ENCODE measurements at places on chromosomes 4 and X. TPM values are rescaled to one million over a fixed set of nuclear protein-coding genes. Genes with fewer than 3 reads are reported as not detected.

DNA sequence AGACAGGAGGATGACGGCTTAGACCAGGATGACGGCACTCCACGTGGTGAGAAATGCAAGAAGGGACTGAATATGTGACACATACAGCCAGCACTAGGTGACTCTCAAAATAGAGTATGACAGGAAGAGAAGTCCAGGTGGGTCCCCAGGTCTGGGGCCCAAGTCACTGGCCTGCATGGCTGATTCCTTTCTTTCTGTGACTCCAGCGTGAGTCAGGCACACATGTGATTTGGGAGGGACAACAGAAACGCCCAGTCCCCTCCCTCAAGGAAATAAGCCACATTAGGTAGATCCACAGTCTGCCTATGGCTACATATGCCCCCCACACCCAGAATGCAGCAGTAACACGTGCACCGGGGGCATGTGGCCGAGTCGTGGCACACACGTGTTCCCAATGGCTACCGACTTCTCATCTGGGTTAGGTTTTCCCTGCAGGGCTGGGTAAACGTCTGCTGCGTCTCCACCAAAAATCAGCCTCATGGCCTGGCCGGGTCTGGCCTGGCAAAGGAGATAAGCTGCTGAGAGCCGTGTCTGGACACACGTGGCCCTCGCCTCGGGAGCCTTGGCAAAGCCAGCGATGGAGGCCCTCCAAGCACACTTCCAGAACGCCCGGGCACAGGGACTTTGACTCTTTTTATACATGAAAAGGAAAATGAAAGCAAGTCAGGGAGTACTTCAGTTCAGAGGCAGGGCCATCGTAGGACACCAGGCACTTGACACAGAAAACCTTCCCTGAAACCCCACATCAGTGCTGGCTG lies 19.3 kb downstream of the SEL1L3 start:
- DNase-seq: no peak

GRCh38 chrX:51496501-51497291 lies at the start of gene NUDT11:
TSS of gene NUDT11 (minus strand) at chrX:51496592. CDS start at chrX:51496444, 148 bp downstream.
- DNase-seq: peak; percentile 85

GRCh38 chr4:163748449-163748848 lies 254.0 kb downstream of the TMA16 start:
- peak; percentile 7 for DNase-seq

- DNase-seq: peak; percentile 58
These were observed 37.9 kb upstream of the OTUD4 start for GRCh38 chr4:145218251-145218650.

DNA sequence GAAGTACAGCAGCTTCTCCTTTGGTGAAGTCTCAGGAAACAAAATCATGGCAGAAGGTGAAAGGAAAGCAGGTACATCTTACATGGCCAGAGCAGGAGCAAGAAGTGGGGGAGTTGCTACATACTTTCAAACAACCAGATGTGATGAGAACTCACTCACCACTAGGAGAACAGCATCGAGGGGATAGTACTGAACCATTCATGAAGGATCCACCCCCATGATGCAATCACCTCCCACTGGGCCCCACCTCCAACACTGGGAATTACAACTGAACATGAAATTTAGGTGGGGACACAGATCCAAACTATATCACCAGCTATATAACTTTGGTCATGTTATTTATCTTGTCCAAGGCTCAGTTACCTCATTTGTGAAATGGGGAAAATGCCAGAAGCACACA lies 159.4 kb downstream of the OPHN1 start:
- no peak for DNase-seq

GRCh38 chrX:138127314-138127713 lies 561.4 kb downstream of the ZIC3 start:
- no peak for DNase-seq

- DNase-seq: peak; percentile 68
These were observed 513.0 kb downstream of the FSTL5 start for GRCh38 chr4:161650812-161651211.

DNA sequence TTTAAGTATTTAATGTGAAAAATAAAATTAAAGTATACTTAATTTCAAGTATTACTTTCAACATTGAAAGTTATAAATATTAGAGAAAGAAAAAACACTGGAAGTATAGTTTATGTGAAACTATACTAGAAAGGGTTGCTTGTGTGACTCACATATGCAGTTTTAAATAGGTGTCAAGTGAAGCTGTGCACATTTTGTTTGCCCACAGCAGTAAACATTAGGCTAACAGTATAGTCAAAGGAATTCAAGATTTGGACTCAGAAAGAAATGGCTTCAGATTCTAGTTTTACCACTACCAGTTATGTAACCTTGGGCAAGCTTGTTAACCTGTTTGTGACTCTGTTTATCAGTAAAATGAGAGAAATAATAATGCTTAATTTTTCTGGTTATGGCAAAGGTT lies 148.2 kb downstream of the FAM47B start:
- no peak for DNase-seq

DNA sequence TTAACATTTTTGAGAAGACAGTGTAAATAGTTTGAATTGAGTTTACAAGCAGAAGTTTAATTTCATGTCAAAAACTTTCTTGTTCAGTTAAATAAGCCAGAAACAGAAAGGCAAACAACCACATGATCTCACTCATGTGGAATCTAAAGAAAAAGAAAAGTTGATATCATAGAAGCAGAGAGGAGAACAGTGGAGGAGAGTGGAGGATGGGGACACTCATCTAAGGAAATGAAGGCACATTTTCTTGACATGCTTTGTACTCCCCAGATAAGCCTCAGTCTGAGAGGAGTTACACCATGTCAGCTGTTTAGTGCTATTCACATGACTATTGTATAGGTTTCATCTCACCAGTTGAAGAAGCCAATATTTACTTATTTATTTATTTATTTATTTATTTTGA lies 13.5 kb downstream of the SNCA start:
- no peak for DNase-seq

DNA sequence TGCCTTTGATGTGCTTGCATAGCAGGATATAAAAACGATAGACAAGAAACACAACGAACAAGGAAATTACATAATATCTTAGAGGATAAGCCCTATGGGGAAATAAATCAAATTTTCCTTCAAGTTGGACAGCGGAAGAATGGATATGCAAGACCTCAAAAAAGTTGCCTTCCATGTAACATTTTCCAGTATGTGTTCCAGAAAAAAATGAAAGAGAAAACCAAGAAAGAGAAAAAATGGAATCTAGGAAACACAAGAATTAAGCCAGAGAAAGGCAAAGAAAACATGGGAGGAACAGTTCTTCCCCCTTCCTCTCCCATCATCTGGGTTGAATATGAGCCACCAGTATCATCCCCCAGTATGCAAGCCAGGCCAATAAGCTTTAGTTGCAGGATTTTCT lies 34.6 kb upstream of the MID1 start:
- peak; percentile 88 for DNase-seq

GRCh38 chrX:64976673-64977040 lies 407 bp upstream of the ZC4H2 start:
- no peak for DNase-seq

- DNase-seq: peak; percentile 62
These were observed 50.0 kb downstream of the COX18 start for GRCh38 chr4:73019462-73020047.

DNA sequence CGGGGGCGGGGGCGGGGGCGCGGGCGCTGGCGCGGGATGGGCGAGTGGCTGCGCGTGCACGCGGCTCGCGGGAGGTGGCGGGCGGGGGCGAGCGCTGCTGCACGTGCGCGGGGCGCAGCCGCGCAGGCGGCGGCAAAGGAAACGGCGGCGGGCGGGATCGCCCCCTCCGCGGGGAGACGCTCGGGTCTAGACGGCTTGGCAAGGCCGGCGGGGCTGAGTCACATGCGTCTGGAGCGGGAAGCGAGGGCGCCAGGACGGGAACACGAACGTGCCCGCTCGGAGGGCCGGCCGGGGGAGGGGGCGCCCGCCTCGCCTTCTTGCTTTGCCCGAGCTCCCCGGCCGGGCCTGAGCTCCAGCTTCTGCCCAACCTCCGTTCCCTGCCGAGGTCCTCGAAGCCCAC lies 4.3 kb upstream of the HAUS7 start:
- peak; percentile 86 for DNase-seq

GRCh38 chrX:1564750-1565683 lies 26.4 kb upstream of the AKAP17A start:
- DNase-seq: no peak

DNA sequence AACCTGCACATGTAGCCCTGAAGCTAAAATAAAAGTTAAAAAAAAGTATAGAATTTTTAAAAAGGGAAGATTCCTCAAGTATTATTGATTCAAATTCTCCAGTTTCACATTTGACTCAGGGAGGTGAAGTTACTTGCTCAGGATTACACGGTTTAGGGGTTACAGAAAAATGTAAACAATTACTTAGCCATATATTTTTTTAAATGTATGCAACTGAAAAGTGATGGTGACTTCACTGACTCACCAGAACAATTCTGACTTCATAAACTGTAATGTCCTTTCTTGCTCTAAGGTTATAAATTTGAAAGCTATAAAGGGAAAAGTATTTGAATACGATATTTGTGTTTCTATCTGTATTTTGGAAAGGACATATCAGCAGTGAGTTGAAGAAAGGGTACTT lies 371.2 kb downstream of the SPRY1 start:
- no peak for DNase-seq

- no peak for DNase-seq
These were observed 31.9 kb downstream of the CBR4 start for GRCh38 chr4:168978001-168978700.

DNA sequence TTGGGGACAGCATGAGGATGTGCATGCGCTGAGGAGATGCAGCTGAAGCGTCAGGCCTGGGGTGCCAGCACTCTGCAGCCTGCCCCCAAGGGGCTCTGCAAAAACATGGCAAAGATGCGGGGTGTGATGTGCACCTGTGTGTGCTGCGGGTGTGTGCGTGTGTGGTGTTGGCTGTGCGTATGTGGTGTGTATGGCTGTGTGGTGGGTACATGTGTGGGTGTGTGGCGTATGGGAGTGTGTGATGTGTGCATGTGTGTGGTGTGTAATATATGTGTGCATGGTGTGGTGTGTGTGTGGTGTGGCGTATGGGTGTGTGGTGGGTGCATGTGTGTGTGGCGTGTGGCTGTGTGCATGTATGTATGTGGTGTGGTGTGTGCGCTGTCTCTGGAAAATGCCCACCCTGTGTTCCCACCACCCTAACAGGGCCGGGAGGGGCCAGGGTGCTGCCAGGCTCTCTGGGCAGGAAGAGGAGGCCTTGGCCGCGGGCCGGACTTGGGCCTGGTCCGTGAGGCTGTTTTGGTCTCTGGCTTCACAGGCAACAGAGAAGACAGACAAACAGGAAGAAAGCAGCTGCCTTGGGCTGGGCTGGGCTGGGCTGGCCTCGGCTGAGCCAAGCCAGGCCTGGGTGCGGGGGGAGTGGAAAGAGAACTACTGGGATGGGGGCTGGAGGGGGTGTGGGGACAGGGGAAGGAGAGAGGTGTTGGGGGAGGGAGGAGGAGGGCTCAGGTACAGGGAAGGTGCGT lies 1.1 kb upstream of the AVPR2 start:
- peak; percentile 49 for DNase-seq

GRCh38 chrX:49237060-49237459 lies 1.8 kb downstream of the CCDC22 start:
- no peak for DNase-seq

GRCh38 chr4:162499478-162499877 lies 335.7 kb upstream of the FSTL5 start:
- DNase-seq: no peak

GRCh38 chr4:88609387-88609786 lies 17.1 kb downstream of the HERC3 start:
- no peak for DNase-seq

GRCh38 chr4:151658959-151659600 lies 101.7 kb downstream of the GATB start:
- peak; percentile 78 for DNase-seq

DNA sequence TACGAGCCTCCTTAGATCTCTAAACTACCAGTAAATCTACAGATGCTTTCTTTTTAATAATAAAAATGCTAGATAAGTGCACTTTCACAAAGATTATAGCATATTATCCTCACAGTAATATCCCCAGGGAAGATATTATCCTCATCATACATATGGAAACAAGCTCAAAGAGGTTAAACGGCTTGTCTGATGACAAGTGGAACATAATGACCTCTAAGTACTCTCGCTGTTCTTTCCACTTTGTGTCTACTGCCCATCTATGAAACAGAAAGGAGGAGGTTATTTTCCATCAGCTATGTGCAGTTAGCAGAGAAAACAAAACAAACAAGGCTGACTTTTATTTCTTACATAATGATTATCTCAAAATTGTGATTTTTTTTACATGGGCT lies 42.8 kb upstream of the PRDM8 start:
- DNase-seq: peak; percentile 92

DNA sequence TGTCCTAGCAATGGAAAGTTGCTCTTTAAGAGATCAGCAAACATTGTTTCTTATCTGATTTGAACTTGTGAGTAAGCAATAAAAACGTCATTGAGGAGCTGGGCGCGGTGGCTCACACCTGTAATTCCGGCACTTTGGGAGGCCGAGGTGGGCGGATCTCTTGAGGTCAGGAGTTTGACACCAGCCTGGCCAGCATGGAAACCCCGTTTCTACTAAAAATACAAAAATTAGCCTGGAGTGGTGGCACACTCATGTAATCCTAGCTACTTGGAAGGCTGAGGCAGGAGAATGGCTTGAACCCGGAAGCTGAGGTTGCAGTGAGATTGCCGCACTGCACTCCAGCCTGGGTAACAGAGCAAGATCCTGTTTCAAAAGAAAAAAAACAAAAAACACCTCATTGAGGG lies 11.2 kb upstream of the PLAC8 start:
- no peak for DNase-seq

- DNase-seq: no peak
These were observed 89.6 kb downstream of the KCNIP4 start for GRCh38 chr4:21858971-21859370.

DNA sequence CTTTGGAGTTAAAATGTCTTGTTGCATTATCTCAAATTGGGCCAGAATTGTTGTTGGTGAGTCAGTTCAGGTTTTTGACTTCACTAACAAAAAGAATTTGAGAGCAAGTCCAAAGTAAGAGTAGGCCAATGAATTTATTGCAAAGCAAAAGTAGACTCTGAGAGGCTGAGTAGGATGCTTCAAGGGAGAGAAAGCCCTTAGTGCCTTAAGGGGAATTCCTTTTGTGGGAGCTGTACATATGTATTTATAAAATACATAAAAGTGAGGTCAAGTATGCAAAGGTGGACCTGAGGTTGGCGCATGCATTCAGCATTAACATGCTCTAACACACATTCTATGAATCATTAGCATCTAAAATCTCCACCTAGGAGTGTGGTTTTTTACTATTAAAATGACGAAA lies 565.4 kb downstream of the GRXCR1 start:
- no peak for DNase-seq

Gene SSX4B
- polyA plus RNA-seq: not detected

Gene GRIA3
- polyA plus RNA-seq: 2.6 TPM

Gene UGT8
- polyA plus RNA-seq: 0.24 TPM

Gene SFRP2
- 64.0 TPM for polyA plus RNA-seq

Gene NLGN3
- polyA plus RNA-seq: 4.1 TPM

Gene TLR1
- 2.6 TPM for polyA plus RNA-seq

Gene SERPINA7
- 0.16 TPM for polyA plus RNA-seq

Gene SLC26A1
- 2.2 TPM for polyA plus RNA-seq

Gene LGI2
- polyA plus RNA-seq: 4.3 TPM

Gene TCEAL6
- polyA plus RNA-seq: not detected

Gene LRIT3
- 0.33 TPM for polyA plus RNA-seq

Gene STAP1
- 0.17 TPM for polyA plus RNA-seq

Data from muscle of leg (tissue), 16 donors.